Thyroid gland (tissue), 4 donors: ENCODE measurements at places on chromosomes 7 and 10.

DNA sequence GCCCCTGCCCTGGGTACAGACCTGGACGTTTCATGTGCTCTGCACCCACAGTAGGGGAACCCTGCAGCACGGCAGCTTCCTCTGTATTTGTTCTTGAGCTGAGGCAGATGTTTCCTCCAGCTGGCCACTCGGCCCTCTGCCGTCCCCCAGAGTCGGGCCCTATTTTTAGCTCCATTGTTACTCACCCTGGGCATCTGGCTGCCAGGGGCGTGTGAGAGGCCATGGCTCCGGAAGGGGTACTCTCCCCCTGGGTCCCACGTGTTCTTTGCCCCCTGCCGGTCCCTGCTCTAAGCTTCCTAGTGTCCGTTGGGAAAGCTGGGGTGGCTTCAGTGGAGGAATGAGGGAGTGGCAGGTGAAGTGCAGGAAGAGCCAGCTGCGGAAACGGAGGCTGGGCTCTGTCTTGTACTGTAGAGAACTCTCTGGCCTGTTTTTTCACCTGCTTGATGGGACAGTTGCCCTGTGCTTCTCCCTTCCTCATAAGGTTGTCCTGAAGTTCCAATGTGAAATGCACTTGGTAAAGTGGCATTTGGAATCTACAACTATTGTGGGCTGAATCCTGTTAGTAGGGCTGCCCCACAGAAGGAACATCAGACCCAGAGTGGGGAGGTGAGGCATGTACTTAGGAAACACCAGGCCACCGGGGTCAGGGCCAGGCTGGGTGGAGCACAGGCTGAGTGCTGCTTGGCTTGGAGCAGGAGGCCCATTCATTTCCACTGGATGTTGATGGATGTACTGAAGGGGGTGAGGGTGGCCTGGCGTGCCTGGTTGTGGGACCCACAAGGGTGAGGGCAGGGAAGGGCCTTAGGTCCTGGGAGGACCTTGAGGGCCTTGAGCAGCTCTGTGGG, 30.6 kb downstream of the PALD1 start:
- DNase-seq: no peak

- no peak for DNase-seq
Observed at GRCh38 chr7:34019301-34019790, 114.0 kb downstream of the BMPER start.

DNA sequence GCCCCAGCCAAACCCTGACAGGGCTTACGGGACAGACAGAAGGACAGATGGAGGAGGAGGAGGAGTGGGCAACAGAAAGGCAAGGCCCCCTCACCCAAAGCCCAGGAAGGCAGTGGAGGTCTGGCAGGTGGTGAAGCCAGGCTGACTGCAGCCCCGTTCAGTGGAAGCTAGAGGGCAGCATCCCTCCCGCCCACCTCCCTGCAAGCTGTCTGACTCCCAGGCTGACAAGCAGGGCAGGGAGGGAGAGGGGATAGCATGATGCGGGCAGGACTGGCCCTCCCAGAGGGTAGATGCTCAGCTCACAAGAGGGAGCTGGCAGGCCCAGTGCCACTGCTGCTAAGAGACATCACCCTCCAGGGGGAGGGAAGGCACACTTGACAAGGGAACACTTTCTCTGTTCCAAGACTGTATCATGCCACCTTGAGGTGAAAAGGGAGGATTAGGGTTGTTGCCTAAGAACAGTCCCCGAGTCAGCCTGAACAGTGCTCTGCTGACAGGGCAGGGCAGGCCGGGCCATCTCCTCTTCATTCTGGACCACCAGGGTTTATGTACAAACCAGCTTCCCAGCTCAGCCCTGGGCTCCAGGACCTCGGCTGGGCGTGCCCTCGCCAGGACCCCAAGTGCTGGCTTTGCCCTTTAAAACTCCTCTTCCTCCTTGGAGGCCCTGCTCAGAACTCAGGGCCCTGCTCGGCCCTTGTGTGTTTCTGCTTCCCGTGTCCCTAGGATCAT, 61.8 kb downstream of the RASGEF1A start:
- peak; percentile 64 for DNase-seq

DNA sequence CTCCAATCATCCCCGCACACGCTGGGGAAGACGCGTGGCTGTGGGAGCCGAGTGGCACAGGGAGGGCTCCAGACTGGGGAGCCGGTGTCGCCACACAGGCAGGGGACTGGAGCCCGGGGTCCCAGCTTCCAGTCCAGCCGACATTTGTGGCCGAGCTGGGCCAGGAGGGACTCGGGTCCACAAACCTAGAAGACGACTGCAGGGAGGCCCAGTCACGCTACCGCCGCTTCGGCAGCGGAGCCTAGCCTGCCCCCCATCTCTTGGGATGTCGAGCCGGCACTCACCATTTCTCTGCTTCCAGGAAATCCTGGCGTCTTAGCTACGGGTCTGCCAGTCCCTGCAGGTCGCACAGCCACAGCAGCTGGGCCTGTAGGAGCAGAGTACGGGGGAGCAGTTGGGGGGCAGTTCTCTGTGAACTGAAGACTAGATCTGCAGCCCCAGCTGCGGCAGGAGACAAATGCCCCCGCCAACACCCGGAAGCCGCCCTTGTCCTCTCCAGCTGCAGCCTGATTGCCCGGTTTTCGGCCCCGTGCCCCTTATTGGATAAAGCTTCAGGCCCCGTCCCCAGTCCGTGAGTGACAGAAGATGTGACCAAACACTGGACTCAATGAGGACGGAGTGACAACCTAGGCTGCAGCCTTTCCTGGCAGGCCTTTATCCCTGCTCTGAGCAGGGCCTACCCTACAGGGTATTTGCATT, 270.7 kb downstream of the ZNF33B start:
- peak; percentile 91 for DNase-seq

DNA sequence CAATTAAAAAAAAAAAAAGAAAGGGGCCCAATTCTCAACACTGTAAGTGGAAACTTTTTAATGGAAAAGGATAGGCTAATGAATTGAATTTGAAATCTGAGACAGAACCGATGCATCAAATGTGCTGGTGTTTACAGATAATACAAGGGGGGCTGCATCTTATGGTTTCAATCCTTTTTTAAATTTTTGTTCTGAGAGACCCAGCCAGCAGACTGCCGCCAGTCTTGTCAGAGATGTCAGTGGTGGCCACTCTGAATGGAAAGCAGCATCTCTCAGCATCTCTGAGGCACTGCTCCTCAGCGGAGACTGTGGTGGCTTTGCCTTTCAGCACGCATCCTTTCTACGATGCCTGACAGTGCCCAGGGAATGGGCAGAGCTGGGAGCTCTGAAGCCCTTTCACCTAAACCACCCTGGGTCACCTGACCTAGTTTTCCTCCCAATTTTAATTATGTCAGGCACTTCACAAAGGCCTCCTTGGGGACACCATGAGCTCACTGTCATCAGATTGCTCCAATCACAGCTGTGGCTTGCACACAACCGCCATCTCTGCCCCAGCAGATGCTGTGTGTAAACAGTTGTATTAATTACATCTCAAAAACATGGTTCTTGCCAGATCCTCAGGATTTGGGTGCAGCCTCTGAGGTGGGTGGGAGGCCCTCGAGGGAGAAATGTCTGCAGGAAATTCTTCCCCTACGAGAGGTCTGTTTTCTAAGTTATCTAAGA, 81.2 kb downstream of the EGFR start:
- no peak for DNase-seq

DNA sequence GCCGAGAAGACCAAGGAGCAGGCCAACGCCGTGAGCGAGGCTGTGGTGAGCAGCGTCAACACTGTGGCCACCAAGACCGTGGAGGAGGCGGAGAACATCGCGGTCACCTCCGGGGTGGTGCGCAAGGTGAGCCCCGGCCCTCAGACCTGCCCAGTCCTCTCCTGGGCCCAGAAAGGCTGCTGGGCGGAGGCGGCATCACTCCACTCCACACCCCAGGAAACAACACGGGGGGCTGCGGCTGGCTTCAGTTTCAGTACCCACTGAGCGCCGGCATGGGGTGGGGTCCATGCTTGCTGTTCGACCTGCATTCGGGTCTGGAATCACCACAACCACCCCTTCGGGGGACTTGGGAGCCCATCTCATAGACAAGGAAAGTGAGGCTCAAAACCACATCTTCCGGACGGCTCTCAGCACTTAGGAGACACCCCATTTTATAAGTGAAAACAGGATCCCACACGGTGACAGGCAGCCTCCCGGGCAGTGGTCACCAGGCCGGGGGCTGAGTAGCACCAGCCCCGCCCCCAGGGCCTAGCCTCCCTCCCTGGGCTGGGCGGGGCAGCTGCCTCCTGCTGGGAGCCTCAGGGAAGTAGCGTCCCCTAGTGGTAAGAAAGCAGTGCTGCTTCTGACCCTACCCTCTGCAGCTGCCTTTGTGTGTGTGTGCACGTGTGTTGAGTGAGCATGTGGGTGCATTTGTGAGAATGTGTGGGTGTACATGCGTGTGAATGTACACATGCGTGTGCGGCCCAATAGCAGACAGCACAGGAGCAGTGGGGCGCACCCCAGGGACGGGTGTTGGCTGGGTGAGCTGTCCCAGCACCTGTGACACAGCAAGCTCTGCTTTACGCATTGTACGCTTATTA, 1.8 kb downstream of the SNCG start:
- no peak for DNase-seq
